Subcutaneous preadipocyte (primary cell): ENCODE measurements at places on chromosomes 7 and 10. TPM values are rescaled to one million over a fixed set of nuclear protein-coding genes. Genes with fewer than 3 reads are reported as not detected.

The PDE1C gene
- 0.39 and 0.73 TPM in 2 replicates for total RNA-seq

The ELN gene
- 0.98 and 1.5 TPM in 2 replicates for total RNA-seq

The NPSR1 gene
- not detected in 2 replicates for total RNA-seq

The TTYH3 gene
- 19.0 and 24.6 TPM in 2 replicates for total RNA-seq

The SDK1 gene
- total RNA-seq, result 1.6 and 3.7 TPM in 2 replicates

The TUBGCP2 gene
- 63.2 and 82.1 TPM in 2 replicates for total RNA-seq

The PHTF2 gene
- 15.4 and 25.2 TPM in 2 replicates for total RNA-seq

The C10orf53 gene
- total RNA-seq, result not detected in 2 replicates

The OR2A1 gene
- total RNA-seq, result under 0.01 and 0.37 TPM in 2 replicates

The CALHM2 gene
- total RNA-seq, result 59.4 and 63.9 TPM in 2 replicates

The OPN1SW gene
- not detected in 2 replicates for total RNA-seq

The NRG3 gene
- not detected in 2 replicates for total RNA-seq

The GNG11 gene
- total RNA-seq, result 49.2 and 74.1 TPM in 2 replicates

The PLAU gene
- total RNA-seq, result 26.8 and 63.9 TPM in 2 replicates

The ACHE gene
- under 0.01 TPM in 1 of 2 replicates, not detected in the other for total RNA-seq

The IDI2 gene
- under 0.01 TPM in 1 of 2 replicates, not detected in the other for total RNA-seq

The CALHM3 gene
- total RNA-seq, result 0.39 and 1.1 TPM in 2 replicates

The AGAP9 gene
- 5.5 and 6.5 TPM in 2 replicates for total RNA-seq

The SLC13A1 gene
- total RNA-seq, result not detected in 2 replicates

The EBLN1 gene
- total RNA-seq, result not detected in 2 replicates

The SLC26A3 gene
- not detected in 2 replicates for total RNA-seq

The BLVRA gene
- total RNA-seq, result 30.7 and 32.3 TPM in 2 replicates

The TMEM236 gene
- under 0.01 TPM in 2 replicates for total RNA-seq

The CUEDC2 gene
- total RNA-seq, result 35.6 and 51.8 TPM in 2 replicates

The C10orf67 gene
- total RNA-seq, result under 0.01 TPM in 1 of 2 replicates, not detected in the other

The MINDY4 gene
- 14.7 and 17.0 TPM in 2 replicates for total RNA-seq

The ODAD2 gene
- 0.20 TPM in 1 of 2 replicates, not detected in the other for total RNA-seq

The ICA1 gene
- total RNA-seq, result 0.39 and 0.73 TPM in 2 replicates

The IL2RA gene
- total RNA-seq, result not detected in 2 replicates

The PPRC1 gene
- 22.4 and 35.8 TPM in 2 replicates for total RNA-seq

The NAT16 gene
- total RNA-seq, result not detected in 2 replicates

The SPRN gene
- 0.37 and 0.39 TPM in 2 replicates for total RNA-seq

The GPAM gene
- 9.2 and 10.6 TPM in 2 replicates for total RNA-seq

The AZGP1 gene
- total RNA-seq, result not detected in 2 replicates

The ATG9B gene
- 0.20 and 0.37 TPM in 2 replicates for total RNA-seq

The CPVL gene
- total RNA-seq, result 0.98 and 2.6 TPM in 2 replicates

The EGR2 gene
- under 0.01 and 0.20 TPM in 2 replicates for total RNA-seq

The LMOD2 gene
- not detected in 2 replicates for total RNA-seq

The NODAL gene
- not detected in 2 replicates for total RNA-seq

The AGMO gene
- 1.4 and 1.8 TPM in 2 replicates for total RNA-seq

The UBE2D1 gene
- 14.0 and 16.8 TPM in 2 replicates for total RNA-seq

The UFSP1 gene
- total RNA-seq, result 7.7 and 9.2 TPM in 2 replicates

The KCND2 gene
- 5.1 and 14.0 TPM in 2 replicates for total RNA-seq

The MYPN gene
- under 0.01 and 0.98 TPM in 2 replicates for total RNA-seq

The TEX47 gene
- not detected in 2 replicates for total RNA-seq

The PIK3CG gene
- not detected in 2 replicates for total RNA-seq

The GPR15LG gene
- total RNA-seq, result not detected in 2 replicates

The SPDYE8 gene
- total RNA-seq, result not detected in 2 replicates

The PVRIG gene
- not detected in 2 replicates for total RNA-seq

The TAS2R3 gene
- total RNA-seq, result 1.8 TPM in 2 replicates

The PPP1R9A gene
- under 0.01 and 0.39 TPM in 2 replicates for total RNA-seq

The ARHGEF5 gene
- total RNA-seq, result 1.8 and 2.0 TPM in 2 replicates

The STK31 gene
- total RNA-seq, result not detected in 2 replicates

The WDR86 gene
- total RNA-seq, result 0.78 and 1.8 TPM in 2 replicates

The H2BK1 gene
- total RNA-seq, result not detected in 2 replicates

The SUFU gene
- total RNA-seq, result 2.2 TPM in 2 replicates

The CDC14C gene
- total RNA-seq, result 0.37 TPM in 1 of 2 replicates, not detected in the other
